ENCODE measurements at places on chromosomes 2 and 18. TPM values are rescaled to one million over a fixed set of nuclear protein-coding genes. Genes with fewer than 3 reads are reported as not detected.

DNA sequence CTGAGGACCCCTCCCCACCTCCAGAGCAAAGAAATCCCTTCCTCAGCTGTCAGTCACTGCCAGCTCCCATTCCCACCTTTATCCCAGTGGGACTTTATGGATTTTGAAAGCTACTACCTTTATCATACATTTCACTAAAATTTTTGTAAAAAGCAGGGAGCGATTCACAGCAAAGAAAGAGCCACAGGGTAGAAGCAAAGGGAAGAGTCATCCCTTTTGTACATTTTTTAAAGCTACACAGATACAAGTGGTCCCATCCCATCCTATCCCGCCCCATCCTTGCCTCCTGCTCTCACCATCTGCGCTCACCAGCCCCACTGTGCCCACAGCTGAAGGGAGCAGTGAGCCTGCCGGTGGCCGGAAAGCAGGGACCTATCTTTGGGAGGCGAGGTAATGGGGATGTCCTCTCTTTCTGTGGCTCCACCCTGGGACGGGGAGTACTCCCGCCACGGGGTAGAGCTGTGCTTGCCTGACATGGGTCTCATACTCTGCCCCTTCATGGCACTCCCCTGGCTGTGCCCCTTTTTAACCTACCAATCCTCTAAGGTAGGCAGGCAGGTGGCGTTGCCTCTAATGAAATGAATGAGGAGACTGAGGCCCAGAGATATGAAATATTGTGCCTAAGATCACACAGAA, 13.2 kb downstream of the SH2D6 start:
- H3K4me1 ChIP-seq, result peaks cover 36% of the 10 kb centered on the region
- H3K4me3 ChIP-seq, result no peak overlapping the region
- H3K27ac ChIP-seq, result no peak overlapping the region
- no peaks in the 10 kb centered on the region for H3K36me3 ChIP-seq

DNA sequence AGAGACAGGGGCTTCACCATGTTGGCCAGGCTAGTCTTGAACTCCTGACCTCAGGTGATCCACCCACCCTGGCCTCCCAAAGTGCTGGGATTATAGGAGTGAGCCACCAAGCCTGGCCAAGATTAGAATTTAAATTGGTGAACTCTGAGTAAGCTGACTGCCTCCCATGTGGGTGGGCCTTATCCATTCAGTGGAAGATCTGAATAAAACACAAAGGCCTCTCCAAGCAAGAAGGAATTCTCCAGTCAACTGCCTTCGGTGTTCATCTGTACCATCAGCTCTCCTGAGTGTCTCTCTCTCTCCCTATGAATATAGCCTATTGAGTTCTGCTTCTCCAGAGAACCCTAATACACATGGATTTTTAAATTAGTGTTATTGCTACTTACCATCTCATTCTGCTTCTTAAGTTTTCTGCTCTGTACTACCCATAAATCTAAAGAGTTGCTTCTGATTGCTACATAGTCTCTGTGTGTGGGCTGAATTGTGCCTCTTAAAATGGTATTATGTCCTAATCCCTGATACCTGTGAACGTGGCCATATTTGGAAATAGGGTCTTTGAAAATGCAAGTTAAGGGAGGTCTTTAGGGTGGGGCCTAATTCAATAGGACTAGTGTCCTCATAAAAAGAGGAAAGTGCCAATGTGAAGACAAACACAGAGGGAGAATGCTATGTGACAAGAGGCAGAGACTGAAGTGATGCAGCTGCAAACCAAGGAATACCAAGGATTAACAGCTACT, 36.3 kb downstream of the FBXO11 start:
- peaks cover 74% of the 10 kb centered on the region for H3K4me1 ChIP-seq
- DNase-seq, result no peak
- no peaks in the 10 kb centered on the region for H3K36me3 ChIP-seq

DNA sequence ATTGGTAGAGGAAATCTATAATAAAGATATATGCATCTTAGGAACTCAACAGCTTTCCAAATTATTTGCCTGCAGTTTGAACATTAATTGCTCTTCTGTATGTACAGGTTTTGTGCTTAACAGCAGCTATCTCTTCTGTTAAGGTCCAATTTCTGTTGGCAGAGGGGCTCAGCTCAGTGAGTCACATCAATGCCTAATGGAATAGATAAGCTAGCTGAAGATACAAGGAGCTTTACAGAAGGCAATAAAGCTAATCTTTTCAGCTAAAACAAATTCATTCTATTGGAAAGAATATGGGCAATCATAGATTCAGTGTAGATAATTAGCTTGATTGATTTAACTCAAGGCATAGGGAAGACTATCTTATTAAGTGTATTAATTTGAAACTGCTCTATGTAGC, 58.4 kb upstream of the UNC80 start:
- no peaks in the 10 kb centered on the region for H3K27me3 ChIP-seq
- DNase-seq, result no peak
- H3K4me1 ChIP-seq, result no peaks in the 10 kb centered on the region
- no peak overlapping the region for H3K4me3 ChIP-seq
- H3K36me3 ChIP-seq, result no peaks in the 10 kb centered on the region

DNA sequence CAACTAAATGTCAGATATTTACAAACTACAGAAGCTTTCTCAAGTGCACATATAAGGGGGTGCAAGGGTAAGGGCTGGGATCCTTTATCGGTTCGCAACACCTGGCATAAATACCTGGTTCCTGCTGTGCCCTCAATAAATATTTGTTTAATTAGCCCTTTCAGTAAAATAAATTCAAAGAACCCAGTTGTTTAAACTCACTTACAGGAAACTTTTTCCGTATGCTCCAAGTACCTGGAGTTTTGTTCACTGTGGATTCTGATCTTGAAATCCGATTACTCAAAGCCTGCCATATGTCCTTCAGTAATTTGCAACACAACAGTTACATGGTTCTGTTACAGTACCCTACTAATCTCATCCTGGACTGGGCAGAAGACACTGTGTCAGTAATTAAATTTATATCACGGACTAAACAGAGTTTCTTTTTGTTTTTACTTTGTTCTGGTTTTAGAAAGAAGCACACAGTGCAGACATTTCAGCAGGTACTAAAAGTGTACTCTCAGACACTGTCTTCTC, 36.9 kb downstream of the TBC1D8 start:
- H3K27me3 ChIP-seq, result no peaks in the 10 kb centered on the region
- H3K36me3 ChIP-seq, result no peaks in the 10 kb centered on the region
- H3K4me1 ChIP-seq, result peaks cover 91% of the 10 kb centered on the region
- peak overlapping the region; percentile 56 for H3K27ac ChIP-seq
- no peak overlapping the region for H3K4me3 ChIP-seq

- H3K4me1 ChIP-seq, result no peaks in the 10 kb centered on the region
- H3K27me3 ChIP-seq, result no peaks in the 10 kb centered on the region
- no peak for DNase-seq
- no peaks in the 10 kb centered on the region for H3K36me3 ChIP-seq
- H3K4me3 ChIP-seq, result no peak overlapping the region
- no peak overlapping the region for H3K27ac ChIP-seq
Measured at GRCh38 chr18:74778191-74778847, 180.6 kb downstream of the ZNF407 start.

Gene PARD6G
- total RNA-seq, result 7.3 TPM

DNA sequence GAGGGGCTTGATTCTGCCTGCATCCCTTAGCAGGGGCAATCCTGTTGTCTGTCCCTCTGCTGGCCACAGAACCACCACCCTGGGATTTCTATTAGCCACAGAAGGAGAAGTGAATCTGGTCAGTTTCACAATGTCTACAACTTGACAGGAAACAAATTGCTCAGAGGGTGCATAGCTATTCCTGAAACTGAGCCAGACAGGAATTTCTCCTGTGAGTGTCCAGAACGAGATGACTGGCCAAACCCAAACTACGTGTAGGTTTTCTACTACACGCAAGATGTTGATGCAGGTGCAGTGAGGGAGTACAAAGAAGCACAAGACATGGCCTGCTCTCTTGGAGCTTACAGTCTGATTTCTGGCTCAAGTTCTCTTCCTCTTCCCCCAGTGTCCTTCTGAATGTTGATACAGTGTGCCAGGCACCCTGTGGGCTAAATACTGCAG, 201.9 kb downstream of the CLIP4 start:
- H3K27ac ChIP-seq, result no peak overlapping the region
- no peak overlapping the region for H3K4me3 ChIP-seq
- no peak for DNase-seq
- no peaks in the 10 kb centered on the region for H3K27me3 ChIP-seq

Gene CHRND
- not detected for total RNA-seq

Gene C1QL2
- not detected for total RNA-seq

GRCh38 chr2:150759531-150759930, 272.1 kb upstream of the RND3 start:
- H3K27ac ChIP-seq, result no peak overlapping the region
- no peaks in the 10 kb centered on the region for H3K36me3 ChIP-seq
- H3K4me1 ChIP-seq, result no peaks in the 10 kb centered on the region
- H3K27me3 ChIP-seq, result no peaks in the 10 kb centered on the region
- no peak overlapping the region for H3K4me3 ChIP-seq

All from lower lobe of right lung (tissue), 2 donors.